Activated CD8-positive, alpha-beta T cell treated with anti-CD3 and anti-CD28 coated beads for 36 hours (primary cell): ENCODE measurements at places on chromosomes 5 and 9. TPM values are rescaled to one million over a fixed set of nuclear protein-coding genes. Genes with fewer than 3 reads are reported as not detected.

Gene RNF183
- total RNA-seq: 0.27 TPM

Gene SPATA6L
- 0.78 TPM for total RNA-seq

Gene CEMIP2
- total RNA-seq: 63.5 TPM

Gene NDUFS6
- 39.1 TPM for total RNA-seq

Gene TRAF1
- 150 TPM for total RNA-seq

Gene NUTM2G
- total RNA-seq: not detected

Gene EGFLAM
- not detected for total RNA-seq

Gene HEMGN
- 1.4 TPM for total RNA-seq

Gene FYB1
- 83.0 TPM for total RNA-seq

Gene SPINK13
- total RNA-seq: not detected

Gene TAF1L
- total RNA-seq: not detected

Gene FOXI1
- not detected for total RNA-seq

Gene MYMK
- total RNA-seq: not detected

Gene SYNPO
- total RNA-seq: 0.18 TPM

Gene ARID3C
- 0.32 TPM for total RNA-seq

Gene ADGRV1
- total RNA-seq: not detected

Gene BSPRY
- 9.1 TPM for total RNA-seq

Gene IFNK
- total RNA-seq: not detected

Gene UGT3A2
- not detected for total RNA-seq

Gene FOXD4L6
- total RNA-seq: not detected

Gene SLC4A9
- 0.36 TPM for total RNA-seq

Gene TAF11L5
- total RNA-seq: not detected

Gene ADAMTS13
- 2.9 TPM for total RNA-seq

Gene SHISAL2B
- not detected for total RNA-seq

Gene DDX4
- not detected for total RNA-seq

Gene C9orf72
- 7.3 TPM for total RNA-seq

Gene ZNF367
- 29.3 TPM for total RNA-seq

Gene MCTP1
- total RNA-seq: 0.40 TPM

Gene SAPCD2
- 13.5 TPM for total RNA-seq

Gene IFNA21
- total RNA-seq: not detected

Gene CWC27
- total RNA-seq: 32.3 TPM

Gene NXNL2
- not detected for total RNA-seq

Gene INSL6
- total RNA-seq: not detected

Gene ORM1
- total RNA-seq: not detected

Gene MYOZ3
- total RNA-seq: 0.20 TPM

Gene PRUNE2
- 0.38 TPM for total RNA-seq

Gene CHD1
- 52.0 TPM for total RNA-seq

Gene SCGB3A2
- not detected for total RNA-seq

Gene CTXN3
- not detected for total RNA-seq

Gene VAV2
- total RNA-seq: 5.1 TPM

Gene DMGDH
- total RNA-seq: 1.3 TPM

Gene TMEM252
- total RNA-seq: not detected

Gene NUDT12
- 3.0 TPM for total RNA-seq
